ENCODE measurements at places on chromosomes 16 and 17. TPM values are rescaled to one million over a fixed set of nuclear protein-coding genes. Genes with fewer than 3 reads are reported as not detected.
A peak's percentile ranks its signal among the peaks of the same experiment; 100 is the strongest.

GRCh38 chr17:13572581-13572980 lies 29.1 kb downstream of the HS3ST3A1 start:
- no peak for DNase-seq

DNA sequence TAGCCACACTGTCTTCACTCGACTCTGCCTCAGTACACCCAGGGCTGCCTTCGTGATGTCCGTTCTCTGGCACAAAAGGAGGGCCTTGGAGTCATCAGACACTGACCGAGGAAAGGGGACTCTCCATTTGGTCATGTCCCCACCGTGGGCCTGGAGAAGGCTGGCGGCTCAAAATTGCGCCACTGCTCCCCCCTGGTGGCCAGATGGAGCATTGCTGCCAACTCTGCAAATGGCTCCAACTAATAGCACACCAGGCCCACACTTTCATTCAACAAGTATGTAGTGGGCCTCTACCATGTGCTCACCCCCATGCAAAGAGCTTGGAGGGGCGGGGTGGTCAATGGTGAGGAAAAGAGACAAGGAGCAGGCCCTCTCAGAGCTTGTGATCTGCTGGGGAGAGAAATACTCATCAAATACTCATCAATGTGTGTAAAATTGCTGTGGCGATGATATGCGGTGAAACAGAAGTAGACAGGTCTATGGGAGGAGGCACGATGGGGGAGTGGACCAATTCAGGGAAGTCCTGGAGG lies 5.2 kb upstream of the GRIN2C start:
- DNase-seq, result peak; percentile 69

GRCh38 chr17:17494870-17495535 lies 1.2 kb downstream of the RASD1 start:
- DNase-seq, result peak; percentile 39

- peak; percentile 90 for DNase-seq
Observed at GRCh38 chr17:12765548-12765947, 23.8 kb upstream of the ARHGAP44 start.

DNA sequence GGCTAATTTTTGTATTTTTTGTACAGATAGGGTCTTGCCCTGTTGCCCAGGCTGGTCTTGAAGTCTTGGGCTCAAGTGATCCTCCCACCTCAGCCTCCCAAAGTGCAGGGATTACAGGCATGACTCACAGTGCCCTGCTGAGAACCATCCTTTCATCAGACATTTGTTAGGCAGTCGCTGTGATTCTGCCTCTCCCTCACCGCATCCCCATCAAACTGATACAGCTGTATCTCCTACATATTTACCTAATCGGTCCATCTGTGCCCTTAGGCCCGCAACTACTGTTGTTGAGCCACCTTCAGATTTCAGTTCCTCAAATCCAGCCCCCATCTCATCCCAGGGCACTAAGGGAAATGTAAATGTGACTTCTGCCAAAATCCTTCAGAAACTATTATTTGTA lies 2.0 kb upstream of the SLC43A2 start:
- DNase-seq, result peak; percentile 56

DNA sequence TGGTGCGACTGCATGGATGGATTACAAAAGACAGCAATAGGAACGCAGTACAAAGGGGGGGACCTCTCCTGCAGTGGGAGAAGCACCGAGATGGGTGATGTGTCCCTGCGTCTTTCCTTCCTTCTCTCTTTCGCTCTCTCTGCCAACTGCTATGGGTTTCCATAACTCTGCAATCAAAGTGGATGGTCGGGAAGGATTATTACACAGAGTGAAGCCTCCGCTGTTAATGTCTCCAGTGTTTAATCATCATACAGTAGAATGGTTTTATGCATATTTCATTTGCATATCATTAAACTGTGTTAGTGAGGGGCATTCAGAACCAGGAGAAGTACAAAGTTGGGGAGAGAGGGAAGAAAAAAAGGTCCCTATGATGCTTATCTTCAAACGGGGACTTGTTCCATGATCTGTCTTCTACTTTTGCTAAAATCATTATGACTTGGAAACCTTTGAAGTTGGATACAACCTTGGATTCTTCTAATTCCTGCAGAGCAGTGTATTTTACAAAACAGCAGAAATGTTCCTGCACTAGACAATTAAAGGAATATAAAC lies 255.9 kb upstream of the PMFBP1 start:
- no peak for DNase-seq

DNA sequence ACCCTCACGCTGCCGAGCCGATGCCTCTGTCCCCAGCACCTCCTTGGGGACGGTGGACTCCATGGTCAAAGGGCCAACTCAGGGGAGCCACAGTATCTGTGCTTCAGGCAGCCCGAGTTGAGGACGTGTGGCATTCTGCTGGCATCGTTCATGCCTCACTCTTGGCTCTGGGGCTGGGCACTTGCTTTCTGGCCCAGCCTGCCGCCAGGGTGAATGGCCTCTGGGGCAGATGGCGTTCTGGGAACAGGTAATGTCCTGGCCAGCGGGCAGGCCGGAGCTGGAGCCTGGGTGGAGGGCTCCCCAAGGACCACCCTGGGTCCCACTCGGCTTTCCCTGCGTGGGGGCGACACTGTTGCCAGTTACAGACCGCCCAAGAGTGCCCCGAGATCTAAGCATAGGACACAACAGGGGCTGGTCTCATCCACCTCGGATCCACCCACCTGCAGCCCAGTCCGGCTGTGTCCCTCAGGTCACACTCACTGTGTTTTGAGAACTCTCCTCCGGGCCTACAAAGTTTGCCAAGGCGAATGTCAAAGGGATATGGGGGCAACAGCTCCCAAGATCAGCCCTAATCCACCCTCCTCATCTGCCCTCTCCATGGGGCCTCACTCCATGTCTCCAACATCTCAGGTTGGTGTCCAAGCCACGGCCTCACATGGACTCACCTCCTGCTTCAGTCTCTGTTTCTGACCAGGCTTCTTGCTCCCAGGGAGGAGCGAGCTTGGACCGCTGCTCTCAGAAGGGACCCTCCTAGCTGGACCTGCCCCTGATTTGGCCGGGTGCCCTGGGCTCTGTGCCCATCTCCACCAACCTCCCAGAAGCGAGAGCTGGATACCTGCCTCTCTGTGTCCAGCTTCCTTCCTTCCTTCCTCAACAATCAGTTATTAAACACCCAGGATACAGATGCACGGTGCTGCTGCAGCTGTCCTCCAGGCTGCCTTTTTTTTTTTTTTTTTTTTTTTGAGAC lies 60.8 kb downstream of the TMEM235 start:
- DNase-seq, result no peak

DNA sequence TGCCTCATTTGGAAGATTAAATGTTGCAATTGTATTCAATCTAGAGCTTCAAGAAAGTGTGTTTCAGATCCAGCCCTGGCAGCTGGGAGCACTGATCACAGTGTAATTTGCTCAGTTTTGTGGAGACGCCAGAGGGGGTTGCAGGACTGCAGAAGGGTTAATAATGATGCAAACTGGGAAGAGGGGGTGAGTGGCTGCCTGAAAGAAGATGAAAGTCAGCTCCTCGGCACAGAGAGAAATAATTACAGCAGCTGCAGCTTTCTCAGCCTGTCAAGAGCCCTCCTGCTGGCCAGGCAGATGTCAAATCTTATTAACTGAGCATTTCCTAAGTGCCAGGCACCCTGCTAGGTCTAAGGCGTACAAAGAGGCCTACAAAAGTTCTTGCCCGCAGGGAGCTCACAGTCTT lies 97.7 kb downstream of the ZNF18 start:
- no peak for DNase-seq

DNA sequence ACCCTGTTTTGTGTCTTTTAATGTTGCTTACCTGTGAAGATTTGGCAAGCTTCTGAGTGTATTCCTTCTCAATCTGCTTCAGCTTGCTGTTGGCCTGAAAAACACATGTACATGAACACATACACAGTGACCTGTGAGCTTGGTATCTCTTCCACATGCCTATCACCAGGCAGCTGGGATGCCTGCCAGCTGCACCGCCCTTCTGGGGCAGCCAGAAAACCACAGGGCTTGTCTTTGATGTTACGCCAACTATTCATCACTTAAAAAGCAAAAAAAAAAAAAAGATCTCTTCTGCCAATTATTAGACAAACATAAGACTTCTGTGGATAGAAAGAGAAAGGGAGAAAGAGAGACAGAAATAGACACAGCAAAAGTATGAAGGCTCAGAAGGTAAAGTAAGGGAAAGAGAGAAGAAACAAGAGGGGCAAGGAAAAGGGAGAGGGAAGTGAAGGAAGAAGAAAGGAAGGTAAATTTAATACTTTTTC lies 189.2 kb upstream of the AXIN2 start:
- peak; percentile 96 for DNase-seq

DNA sequence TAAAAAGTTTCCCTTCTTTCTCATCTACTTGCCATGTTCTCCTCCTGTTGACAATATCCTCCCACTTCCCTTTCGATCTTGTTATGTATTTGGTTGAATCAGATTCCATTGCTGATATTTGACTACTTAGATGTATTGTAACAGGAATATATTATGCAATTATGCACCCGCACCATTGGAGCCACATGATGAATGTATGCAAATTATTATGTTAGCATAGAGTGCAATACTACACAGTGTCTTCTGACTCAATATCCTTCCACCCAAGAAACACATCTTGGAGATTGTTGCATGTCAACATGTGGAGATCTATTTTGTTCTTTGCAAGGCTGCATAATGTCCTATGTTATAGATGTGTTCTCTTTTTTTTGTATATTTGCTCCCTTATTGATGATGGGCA lies 219.2 kb upstream of the RBFOX1 start:
- no peak for DNase-seq

DNA sequence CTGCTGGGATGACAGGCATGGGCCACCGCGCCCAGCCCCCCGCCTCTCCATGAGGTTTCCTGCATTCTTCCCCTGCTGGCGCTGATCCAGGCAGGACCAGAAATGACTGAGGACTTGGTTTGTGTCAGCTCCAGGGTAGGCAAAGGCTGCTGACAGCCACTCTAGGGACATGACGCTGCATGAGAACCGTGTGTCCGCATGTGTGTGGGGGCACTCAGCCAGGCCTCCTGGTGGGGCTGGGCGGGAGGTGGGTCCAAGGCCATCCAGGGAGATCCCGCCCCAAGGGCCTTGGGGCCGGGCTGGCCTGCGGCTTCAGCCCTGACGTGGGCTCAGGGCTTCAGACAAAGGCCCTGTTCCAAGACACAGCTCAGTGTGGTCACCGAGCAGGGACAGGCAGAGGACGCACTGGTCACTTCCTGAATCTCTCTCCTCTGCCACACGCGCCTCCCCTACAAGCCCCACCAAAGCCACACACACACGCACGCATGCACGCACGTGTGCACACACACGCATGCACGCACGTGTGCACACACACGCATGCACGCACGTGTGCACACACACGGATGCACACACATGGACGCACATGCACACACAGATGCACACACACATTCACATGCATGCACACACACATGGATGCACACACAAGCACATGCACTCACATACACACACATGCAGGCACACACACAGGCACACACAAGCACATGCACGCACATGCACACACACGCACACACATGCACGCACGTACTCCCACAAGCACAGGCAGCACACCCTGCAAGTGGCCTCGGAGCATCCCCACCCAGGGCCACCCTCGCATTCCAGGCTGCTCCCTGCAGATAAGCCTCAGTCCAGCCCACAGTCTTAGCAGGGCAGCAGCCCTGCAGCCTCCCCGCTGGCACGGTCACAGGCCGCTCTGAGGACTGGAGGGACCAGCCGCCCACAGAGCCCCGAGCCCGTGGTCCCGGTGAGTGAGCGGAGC lies 5.3 kb upstream of the TMEM204 start:
- peak; percentile 53 for DNase-seq

GRCh38 chr17:78798695-78799559 lies 16.9 kb upstream of the CYTH1 start:
- no peak for DNase-seq

DNA sequence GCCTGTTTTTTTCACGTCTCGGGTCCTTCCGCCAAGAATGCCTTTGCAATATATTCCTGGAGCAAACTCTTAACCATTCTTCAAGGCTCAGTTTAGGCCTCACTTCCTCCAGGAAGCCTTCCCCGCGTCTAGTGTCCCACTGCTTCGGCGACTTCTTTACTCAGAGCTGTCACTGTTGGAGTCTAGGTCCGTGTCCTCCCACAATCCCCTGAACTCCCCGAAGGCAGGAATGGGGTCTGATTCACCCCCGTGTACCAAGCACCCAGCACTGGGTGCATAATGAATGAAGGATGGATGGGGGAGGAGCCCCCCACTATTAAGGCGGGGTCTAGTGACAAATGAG lies 508 bp downstream of the MATCAP1 start:
- no peak for DNase-seq

DNA sequence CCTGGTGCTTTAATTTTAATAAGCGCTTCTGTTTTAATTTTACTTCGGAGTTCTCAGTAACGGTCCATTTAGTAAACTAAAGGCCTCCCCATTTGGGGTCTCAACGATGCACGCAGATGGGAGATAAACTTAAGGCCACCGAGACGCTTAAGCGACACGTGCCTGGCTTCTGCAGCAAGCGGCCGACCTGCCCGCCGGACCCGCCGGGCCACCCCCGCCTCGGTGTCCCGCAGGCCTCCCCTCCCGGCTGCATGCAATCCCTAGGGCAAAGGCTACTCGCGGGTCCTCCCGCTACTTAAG lies 592 bp downstream of the GCSH start:
- no peak for DNase-seq

DNA sequence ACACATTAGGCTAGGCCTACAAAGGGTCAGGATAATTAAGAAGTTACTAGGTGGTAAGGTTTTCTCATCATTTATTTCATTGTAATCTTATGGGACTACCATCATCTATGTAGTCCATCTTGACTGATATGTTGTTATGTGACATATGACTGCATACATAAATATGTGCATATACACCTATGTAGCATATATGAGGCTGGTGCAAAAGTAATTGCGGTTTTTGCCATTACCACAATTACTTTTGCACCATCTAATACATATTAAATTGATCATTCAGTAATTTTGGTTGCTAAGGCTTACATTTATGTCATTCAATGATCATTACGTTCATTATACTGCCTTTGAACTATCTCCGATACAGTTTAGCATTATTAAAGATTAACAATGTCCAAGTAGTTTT lies 167.8 kb upstream of the AXIN2 start:
- no peak for DNase-seq

GRCh38 chr17:78953356-78954350 lies 26.1 kb downstream of the LGALS3BP start:
- no peak for DNase-seq

- no peak for DNase-seq
Observed at GRCh38 chr17:50908860-50909764, 43.0 kb upstream of the TOB1 start.

- no peak for DNase-seq
Observed at GRCh38 chr17:9484789-9485188, 90.8 kb downstream of the STX8 start.

The CDH15 gene
- not detected for total RNA-seq

The PABPN1L gene
- not detected for total RNA-seq

The UBE2G1 gene
- 78.2 TPM for total RNA-seq
